Lower leg skin (tissue), 4 donors: ENCODE measurements at places on chromosomes 11 and 22. TPM values are rescaled to one million over a fixed set of nuclear protein-coding genes. Genes with fewer than 3 reads are reported as not detected.

- no peak for DNase-seq
These were observed 760.3 kb downstream of the CNTN5 start for GRCh38 chr11:99781074-99781473.

DNA sequence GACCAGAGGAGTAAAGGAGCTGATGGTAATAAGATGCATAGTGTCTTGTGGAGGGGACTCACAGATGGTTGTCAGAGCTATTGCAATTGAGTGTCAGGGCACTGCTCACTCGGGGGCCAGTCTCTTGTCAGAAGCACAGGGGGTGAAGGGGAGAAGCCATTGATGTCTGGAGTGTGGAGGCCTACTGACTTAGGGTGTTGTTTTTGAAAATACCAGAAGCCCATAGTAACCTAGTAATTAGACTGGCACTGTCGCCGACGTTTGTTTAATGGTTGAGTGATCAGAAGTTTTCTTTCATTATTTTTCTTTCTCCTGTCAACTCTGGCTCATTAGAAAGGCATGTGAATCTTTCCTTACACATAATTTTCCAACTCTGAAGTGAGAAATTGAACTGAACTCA is 151.6 kb upstream of the TENM4 start:
- DNase-seq, result no peak

GRCh38 chr22:29143941-29144785 is 61.5 kb upstream of the EMID1 start:
- DNase-seq, result no peak

- no peak for DNase-seq
These were observed 52.2 kb downstream of the IRAG1 start for GRCh38 chr11:10641177-10641911.

- DNase-seq, result no peak
These were observed 29.9 kb downstream of the GUCY1A2 start for GRCh38 chr11:106988151-106989077.

- no peak for DNase-seq
These were observed 340.5 kb downstream of the TENM4 start for GRCh38 chr11:79100093-79100910.

GRCh38 chr11:31366795-31367194 is 2.7 kb downstream of the DCDC1 start:
- DNase-seq, result no peak

- no peak for DNase-seq
These were observed 43.4 kb upstream of the SC5D start for GRCh38 chr11:121249039-121249663.

DNA sequence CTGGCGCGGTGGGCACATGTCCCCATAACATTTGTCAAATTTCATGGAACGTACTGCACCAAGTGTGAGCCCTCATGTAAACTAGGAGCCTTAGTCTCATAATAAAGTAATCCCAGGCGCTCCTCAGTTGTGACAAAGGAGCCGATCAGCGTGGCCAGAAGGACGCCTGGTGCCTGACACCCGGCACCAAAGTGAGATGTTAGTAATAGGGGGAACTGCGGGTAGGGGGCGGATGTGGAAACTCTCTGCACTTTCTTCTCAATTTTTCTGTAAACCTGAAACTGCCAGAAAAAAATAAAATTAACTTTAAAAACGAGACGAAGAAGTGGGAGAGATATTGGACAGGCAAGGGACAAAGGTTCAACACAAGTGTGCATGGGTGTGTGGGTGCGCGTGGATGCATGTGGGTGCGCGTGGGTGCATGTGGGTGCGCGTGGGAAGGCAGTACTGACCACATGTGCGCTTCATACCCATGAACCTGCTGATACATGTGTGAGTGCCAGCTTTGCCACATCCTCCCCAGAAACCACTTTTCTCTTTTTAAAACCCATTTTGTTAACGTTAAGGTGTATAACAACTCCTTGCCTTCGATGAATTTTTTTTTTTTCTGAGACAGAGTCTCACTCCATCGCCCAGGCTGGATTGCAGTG is 55.4 kb upstream of the LINC01488 start:
- DNase-seq, result no peak

GRCh38 chr22:17672417-17672991 is 33.9 kb downstream of the BCL2L13 start:
- no peak for DNase-seq

GRCh38 chr11:33471541-33471940 is 214.4 kb downstream of the HIPK3 start:
- DNase-seq, result no peak

GRCh38 chr11:1050581-1051355 is 14.2 kb upstream of the MUC6 start:
- peak; percentile 49 for DNase-seq

DNA sequence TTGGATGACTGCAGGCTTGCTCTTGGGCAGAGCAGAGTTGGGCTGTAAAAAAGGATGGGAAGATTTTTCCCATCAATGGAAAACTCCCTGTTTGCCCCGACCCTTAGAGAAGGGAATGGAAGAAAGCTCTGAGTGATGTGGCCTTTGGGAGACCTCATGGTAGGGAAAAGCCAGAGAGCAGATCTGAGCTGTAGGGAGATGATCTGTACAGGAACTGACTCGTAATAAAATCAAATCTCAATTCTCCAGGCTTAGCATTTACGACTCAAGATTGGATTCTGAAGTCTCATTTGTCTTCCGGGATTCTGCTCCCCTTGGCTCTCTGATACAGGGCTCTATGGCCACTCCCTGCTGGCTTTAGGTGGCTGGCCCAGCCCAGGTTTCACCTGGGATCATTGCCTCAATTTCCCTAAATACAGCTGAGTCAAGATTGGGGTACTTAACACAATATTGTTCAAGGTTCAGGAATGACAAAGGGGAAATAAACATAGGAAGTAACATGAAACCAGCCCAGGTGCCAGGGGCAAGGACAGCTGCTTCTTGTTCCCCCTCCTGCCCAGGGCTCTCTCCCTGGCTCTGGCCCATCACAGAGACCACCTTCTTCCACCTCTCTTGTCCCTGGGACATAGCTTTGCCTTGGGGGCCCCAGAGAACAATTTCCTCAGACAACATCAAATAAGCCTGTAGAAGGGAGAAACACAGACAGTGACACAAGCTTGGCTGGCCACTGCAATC is 38.4 kb upstream of the THY1 start:
- DNase-seq, result no peak

GRCh38 chr22:23093051-23093788 is 22.9 kb downstream of the GNAZ start:
- no peak for DNase-seq

DNA sequence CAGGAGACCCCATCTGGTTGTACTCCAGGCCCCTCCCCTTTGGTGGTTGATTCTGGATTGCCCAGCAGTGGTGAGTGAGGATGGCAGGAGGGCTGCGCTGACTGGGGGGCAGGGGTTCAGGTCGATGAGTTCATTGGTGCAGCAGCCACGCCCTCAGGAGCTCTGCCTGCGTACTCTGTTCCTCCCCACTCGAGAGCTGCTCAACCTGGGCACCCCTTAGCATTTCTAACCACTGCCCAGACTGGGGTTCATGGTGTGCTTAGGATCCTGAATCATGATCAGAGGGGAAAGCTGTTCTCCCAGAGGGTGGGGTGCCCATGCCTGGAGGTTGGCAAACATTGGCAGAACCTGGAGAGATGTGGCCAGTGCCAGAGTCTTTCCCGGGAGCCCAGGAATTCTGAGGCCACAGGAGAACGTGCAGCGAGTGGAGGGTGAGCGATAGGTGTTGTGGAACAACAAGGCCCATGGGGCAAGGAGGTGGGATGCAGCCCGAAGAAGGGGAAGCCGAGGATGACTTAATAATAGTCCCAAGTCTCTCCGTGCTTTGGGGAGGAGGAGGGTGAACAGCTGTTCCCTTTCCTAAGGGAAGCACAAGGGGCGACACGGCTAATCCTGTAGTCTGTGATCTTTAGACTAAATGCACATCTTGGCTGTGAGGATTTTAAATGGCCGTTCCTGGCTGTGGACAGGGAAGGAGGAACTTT is 75.5 kb downstream of the SCN3B start:
- DNase-seq, result no peak

DNA sequence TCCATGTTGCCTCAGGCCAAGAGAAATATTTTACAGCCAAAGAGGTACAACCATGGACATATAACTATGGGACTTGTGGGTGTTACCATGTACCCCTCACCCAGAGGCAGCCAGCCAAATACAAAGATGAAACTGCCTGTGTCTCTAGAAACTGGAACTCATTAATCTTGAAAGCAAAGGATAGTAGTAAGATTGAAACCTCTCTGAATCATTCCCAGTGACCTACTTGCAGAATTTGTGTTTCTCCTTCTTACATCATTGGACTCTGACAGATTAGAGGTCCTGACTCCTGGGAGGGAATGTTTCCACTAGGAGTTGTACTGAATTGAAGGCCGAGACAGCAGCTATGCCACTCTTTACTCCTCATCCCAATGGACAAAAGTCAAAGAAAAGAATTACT is 257.4 kb upstream of the UBASH3B start:
- DNase-seq, result no peak

DNA sequence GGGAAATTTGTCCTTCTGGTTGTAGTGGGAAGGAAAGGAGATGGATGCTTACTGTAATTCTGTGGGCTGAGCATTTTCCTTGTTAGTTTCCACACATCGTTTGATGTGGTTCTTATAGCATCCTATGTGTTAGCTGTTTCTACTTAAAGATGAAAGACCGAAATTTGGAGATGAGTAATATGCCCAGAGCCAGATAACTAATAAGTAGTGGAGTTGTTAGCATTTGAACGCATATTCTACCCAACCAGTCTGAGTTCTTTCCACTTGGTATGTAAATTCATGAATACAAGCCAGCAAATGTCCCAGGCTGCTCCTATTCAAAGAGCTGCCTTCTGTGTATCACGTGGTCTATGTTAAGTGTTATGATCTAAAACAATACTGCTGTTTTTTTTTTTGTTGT is 14.6 kb downstream of the SPECC1L start:
- no peak for DNase-seq

- no peak for DNase-seq
These were observed 56.1 kb downstream of the APOL3 start for GRCh38 chr22:36104435-36104834.

DNA sequence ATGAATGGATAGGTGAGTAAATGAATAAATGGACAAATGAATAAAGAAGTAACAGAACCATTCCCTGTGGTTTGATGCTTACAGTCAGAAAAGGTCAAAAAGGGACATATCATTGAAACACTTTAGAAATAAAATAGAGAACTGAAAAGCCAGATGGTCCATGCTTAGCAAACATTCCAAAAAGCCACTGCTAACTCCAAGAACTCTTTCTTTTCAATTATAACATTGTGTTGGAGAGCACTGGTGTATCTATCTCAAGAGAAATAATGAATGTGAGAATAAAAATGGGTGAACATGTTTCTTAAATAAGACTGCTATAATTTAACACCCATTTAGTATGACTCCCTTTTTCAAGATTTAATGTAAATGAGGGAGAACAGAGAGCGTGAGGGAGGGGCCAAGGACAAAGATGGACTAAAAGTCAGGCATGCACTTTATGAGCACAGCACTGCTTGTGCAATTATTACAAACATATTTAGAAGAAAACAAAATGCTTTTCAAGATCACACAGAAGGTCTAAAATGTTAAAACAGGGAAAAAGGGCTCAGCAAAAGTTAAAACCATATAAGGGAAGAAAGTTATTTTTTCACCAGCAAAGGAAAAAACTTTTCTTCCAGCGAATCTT is 224.3 kb upstream of the PITPNB start:
- DNase-seq, result no peak

DNA sequence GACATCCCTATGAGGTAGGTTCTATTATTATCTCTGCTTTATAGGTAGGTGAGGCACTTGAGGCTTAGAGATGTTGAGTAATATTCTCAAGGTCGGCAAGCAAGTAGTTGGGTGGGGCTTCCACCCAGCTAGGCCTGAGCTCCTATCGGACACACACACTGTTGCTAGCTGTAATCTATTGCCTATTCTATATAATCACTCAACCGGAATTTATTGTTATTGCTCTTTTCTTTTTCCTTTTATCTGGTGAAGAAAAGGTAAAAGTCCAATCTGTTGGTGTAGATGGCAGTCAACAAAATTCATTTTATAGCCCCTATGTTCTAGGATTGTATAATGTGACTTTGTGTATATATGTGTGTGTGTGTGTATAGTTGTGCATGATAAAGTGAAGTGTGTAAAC is 3.4 kb downstream of the OR9Q2 start:
- no peak for DNase-seq

- DNase-seq, result no peak
These were observed 13.7 kb downstream of the MFNG start for GRCh38 chr22:37472418-37473006.

- no peak for DNase-seq
These were observed 15.3 kb downstream of the RTL6 start for GRCh38 chr22:44482776-44483175.

GRCh38 chr11:77401486-77402217 is 72.2 kb downstream of the PAK1 start:
- no peak for DNase-seq

- DNase-seq, result no peak
These were observed 113.1 kb downstream of the ARHGAP42 start for GRCh38 chr11:100800202-100800601.

DNA sequence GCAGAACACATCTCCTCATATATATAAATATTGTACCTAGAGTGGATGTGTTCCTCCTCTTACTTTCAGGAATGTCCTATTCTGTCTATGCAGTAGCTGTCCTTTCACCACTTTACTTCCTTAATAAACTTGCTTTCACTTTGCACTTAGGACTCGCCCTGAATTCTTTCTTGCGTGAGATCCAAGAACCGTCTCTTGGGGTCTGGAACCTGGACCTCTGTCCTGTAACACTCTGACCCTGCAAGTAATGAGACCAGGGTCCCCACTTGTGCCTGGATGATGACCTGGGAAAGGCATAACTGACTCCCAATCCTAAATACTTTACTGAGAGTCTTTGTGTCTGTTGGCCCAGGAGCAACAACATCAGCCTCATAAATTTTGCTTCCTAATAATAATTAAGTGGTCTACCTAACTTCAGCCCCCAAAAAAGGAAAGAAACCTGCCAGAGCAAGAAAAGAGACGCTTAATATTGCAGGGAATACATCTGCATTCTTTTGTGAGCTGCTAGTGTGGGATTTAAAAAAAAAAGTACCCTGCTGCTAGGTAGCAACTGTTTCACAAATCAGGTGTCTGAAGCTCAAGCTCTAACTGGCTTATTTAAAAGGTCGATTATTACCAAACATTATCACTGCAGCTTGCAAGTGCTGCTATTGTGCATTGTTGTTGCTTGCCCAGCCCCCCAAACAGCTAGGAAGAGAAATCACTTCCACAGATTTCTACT is 69.3 kb downstream of the FAM168A start:
- DNase-seq, result no peak

Gene PDGFD
- 6.8 TPM for total RNA-seq

Gene MPZL3
- 85.6 TPM for total RNA-seq

Gene KCNJ1
- total RNA-seq, result 0.42 TPM

Gene CDC45
- total RNA-seq, result 2.8 TPM

Gene F2
- not detected for total RNA-seq

Gene SCUBE1
- total RNA-seq, result 0.34 TPM

Gene SCGB1D2
- total RNA-seq, result 642 TPM

Gene TUB
- total RNA-seq, result 1.2 TPM

Gene UBQLNL
- 0.67 TPM for total RNA-seq

Gene ELMOD1
- total RNA-seq, result 48.2 TPM

Gene SCN3B
- 5.1 TPM for total RNA-seq

Gene OR56A1
- total RNA-seq, result 0.12 TPM

Gene TNNT3
- 1.2 TPM for total RNA-seq

Gene SYT9
- total RNA-seq, result 0.71 TPM
